ENCODE measurements at places on chromosomes 5 and 9.

GRCh38 chr5:59798862-59799667 lies 94.5 kb downstream of the PDE4D start:
- DNase-seq, result no peak

GRCh38 chr9:91119142-91119541 lies 242.6 kb downstream of the AUH start:
- no peak for DNase-seq

GRCh38 chr5:107948377-107948776 lies 277.6 kb upstream of the EFNA5 start:
- DNase-seq, result peak; percentile 25

- DNase-seq, result no peak
These were observed 222.7 kb upstream of the PRR16 start for GRCh38 chr5:120241400-120241799.

All from NCI-H1092 (cell line).